ENCODE measurements at places on chromosomes 5 and 9.

DNA sequence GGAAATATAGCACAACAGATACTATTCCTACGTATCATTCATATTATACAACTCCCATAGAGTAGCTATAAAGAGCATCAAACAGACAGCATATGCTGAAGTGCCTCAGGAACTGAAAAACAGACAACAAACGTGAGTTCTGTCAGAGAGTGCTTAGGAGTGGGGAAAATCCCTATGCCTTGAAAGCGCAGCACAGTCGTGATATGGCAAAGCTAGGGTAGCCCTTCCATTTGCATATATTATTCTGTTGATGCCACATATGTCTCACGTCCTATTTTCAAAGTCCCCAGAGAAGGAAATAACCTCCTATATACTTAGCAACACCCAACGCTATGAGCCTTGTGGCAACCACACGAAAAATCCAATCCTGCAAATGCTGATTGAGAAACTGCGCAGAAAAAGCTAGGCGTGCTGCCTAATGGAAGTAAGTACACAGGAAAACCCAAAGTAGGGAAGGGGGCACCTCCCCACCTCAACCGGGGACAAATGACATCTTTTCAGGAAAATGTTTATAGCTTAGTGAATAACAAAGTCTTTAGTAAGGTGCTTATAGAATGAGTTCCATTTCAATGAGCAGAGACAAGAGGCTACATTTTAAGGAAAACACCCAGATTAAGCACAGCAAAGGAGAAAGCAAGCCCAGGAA, 105.1 kb downstream of the MED10 start:
- no peak for DNase-seq

- peak; percentile 74 for DNase-seq
These were observed 59.9 kb downstream of the CAVIN4 start for GRCh38 chr9:100637787-100638186.

- DNase-seq, result no peak
These were observed 11.8 kb upstream of the TGFBI start for GRCh38 chr5:136016945-136017530.

- DNase-seq, result peak; percentile 88
These were observed at the start of gene GSN for GRCh38 chr9:121267689-121268597. Gene GSN (plus strand): TSS chr9:121268162. CDS start chr9:121301972, 33,810 bp downstream.

GRCh38 chr9:126496781-126497659, 116.7 kb upstream of the LMX1B start:
- DNase-seq, result no peak

- peak; percentile 82 for DNase-seq
These were observed 315.0 kb upstream of the TLE4 start for GRCh38 chr9:79256691-79257213.

GRCh38 chr9:5832071-5832537, 813 bp downstream of the ERMP1 start:
- DNase-seq, result no peak

- DNase-seq, result no peak
These were observed 538.3 kb upstream of the CLINT1 start for GRCh38 chr5:158397278-158397677.

DNA sequence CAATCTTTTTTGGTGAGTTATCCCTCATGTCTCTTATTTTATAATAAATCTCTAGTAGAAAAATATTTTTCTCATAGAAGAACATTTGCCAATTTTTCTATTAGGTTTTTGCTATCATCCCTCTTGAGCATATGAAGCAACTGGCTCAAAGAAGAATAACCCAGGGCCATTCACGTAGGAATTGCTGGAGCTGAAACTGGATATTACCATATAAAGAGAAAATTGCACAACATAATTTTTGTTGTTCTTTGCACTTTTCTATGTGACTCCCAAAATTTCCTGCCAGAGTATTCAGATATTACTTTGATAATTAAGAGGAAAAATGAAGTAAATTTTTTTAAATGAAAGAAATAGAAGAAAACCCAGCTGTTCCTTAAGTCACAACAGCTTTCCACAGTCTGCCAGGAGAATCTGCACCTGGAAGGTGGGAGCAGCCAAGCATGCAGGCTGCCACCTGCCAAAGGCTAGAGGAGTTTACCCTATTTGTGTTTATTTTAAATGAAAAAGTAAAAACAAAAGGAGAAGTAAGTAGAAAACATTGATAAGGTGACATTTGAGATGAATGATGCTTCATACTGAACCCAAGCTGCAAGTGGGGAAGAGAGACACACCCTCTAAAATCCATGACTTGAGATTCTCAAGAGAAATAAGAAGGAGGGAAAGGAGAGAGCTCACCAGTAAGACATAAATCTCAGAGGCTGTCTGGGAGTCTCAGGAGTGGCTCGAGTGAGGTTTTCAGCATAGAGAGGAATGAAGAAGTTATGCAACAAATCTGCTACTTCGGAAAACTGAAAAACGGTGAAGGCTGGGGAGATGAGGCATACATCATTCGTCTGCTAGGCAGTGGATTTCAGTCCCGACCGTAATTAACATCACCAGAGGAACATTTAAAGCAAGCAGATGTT, 31.5 kb upstream of the FREM1 start:
- DNase-seq, result no peak

GRCh38 chr5:42360616-42361314, 62.5 kb upstream of the GHR start:
- DNase-seq, result peak; percentile 25

DNA sequence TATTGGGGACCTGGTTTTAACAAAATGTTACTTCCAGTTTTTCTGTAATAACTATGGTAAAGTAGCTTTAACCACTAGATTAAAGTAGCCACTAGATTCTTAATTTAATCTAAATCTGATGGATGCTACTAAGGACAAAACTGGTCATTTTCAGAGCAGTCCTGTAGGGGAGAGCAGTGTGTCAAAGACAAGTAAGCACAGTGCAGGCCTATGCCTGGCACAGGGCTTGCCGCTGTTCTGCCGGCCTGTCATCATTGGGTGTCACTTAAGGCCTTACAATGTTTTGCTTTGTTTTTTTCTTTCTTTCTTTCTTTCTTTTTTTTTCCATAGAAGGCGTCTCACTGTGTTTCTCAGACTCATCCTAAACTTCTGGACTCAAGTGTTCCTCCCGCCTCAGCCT, 53.0 kb upstream of the NXNL2 start:
- no peak for DNase-seq

DNA sequence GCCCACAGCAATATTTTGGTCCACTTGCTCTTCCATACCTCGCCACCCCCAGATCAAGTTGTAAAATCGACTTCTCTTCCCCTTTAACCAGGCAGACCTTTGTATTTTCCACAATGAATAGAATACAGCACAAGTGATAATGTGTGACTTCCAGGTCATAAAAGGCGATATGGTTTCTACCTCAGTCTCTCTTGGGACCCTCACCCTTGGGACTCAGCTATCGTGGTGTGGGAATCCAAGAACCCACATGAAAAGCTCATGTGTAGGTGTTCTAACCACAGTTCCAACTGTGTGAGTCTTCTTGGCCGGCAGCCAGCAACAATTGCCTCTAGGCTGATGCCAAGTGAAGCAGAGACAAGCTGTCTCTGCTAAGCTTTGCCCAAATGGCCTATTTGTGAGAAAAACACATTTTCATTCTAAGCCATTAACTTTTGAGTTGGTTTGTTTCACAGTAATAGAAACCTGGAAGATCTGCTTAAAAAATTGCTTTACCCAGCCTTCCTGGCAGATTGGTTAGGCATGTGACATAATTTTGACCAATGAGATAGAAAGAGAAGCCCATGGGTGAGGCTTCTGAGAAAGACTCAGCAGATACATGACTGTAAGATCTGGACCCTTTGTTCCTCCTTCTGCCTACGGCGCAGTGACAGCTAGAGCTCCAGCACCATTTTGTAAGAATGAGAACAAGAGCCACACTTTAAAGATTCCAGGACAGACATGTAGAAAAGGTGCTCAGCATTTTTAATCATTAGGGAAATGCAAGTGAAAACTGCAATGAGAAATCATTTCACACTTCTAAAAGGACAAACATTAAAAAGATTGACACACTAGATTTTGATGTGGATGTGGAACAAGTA, 18.3 kb upstream of the MLLT3 start:
- DNase-seq, result no peak

- DNase-seq, result no peak
These were observed 159.3 kb upstream of the TLX3 start for GRCh38 chr5:171149772-171150171.

DNA sequence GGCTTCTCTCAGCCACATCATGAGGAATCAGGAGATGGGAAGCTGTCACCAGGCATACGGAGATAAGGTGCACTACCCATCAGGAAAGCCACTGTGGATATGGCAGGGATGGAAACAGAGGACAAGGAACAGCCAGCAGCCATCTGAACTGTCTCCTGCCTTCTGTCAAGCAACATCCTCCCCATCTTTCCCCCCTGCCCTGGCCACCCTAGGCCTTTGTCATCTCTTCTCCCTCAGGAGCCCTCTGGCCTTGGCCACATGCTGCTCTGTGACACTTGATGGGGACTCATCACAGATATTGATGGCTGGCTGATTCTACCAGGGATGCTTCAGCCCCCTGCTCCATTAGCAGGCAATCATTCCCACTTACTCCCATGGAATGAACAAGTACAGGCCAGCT, 21.1 kb upstream of the MEIKIN start:
- no peak for DNase-seq

- peak; percentile 18 for DNase-seq
These were observed 568.7 kb upstream of the KLF4 start for GRCh38 chr9:108058135-108058814.

DNA sequence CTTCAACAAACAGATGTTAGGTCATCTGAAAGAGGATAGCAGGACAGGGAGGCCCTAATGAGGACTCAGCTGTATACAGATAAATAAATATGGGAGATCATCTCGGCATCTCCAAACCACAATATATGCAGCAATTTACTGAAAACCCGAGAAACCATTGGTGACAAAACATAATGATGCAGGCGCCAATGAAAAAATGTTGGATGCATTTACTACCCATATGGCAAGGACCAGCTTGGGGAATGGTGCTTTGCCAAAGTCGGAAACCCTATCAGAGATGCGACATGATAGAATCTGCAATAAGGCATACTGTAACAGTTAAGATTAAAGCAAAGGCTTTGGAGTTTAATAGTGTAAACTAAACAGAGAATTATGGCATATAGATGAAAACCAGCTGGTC, 92.0 kb downstream of the SNCAIP start:
- no peak for DNase-seq

Measured in neural progenitor cell (in vitro differentiated cells).